CD4-positive, alpha-beta T cell treated with Interleukin-4 for 1 hour (primary cell): ENCODE measurements at places on chromosomes 11 and 22.

- DNase-seq = no peak
Measured at GRCh38 chr11:115699733-115700132, 195.5 kb upstream of the CADM1 start.

DNA sequence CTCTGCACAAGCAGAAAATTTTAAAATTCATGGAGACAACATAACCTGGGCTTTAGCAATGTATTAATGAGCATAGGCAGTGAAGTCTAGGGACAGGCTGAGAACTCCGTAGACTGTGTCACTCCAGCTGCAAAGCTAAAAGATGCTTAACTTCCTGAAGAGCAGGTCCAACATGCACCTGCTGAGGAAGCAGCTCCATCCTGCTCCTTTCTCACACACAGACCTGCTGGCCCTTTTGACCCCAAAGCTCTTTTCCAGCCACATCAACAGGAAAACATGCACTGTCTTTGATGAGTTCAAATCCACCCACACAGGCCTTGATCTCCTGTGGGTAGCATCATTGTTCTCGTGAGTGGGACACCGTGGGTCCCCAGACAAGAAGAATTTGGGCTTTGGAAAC, 36.0 kb downstream of the SYN3 start:
- no peak for DNase-seq

- no peak for DNase-seq
Measured at GRCh38 chr22:22705328-22706100, 61.1 kb downstream of the GGTLC2 start.

- no peak for DNase-seq
Measured at GRCh38 chr11:128294671-128295050, 292.7 kb downstream of the ETS1 start.

GRCh38 chr11:36000616-36001190, 56.8 kb downstream of the LDLRAD3 start:
- DNase-seq = no peak

GRCh38 chr11:15493921-15494620, 379.3 kb downstream of the INSC start:
- DNase-seq = no peak
